ENCODE measurements at places on chromosomes 3 and 15. TPM values are rescaled to one million over a fixed set of nuclear protein-coding genes. Genes with fewer than 3 reads are reported as not detected.

DNA sequence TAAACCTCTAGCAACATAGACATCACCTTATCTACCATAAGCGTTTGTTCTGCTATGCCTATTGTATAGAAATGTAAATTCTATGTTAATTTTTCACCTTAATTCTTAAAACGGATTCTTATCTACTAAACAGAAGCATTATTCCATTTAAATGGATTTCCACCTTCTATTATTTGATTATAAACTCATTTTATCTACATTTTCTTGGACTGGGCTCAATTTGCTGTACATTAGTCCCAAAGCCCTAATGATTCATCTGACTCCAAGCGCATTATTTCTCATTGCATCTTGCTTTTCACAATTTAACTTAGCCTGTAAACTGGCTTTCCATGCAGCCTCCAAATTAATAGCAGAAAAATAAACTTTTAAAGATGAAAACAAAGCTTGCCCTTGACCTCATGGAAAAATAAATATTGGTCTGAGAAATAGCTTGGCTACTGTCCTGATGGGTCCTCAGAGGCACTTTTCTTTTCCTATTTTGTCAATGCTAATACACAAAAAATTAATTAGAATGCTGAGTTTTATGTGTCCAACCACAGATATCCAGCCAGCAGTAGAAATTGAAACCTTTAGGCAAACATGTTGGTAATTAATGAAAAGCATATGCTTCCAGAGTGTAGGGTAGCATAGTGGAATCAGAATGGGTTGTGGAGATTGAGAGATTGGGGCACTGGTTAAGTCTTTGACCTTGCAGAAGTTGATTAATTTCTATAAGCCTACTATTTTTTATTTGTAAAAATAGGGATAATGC lies 81.4 kb upstream of the CFAP20DC start:
- DNase-seq, result no peak

The TMEM266 gene
- not detected for total RNA-seq

DNA sequence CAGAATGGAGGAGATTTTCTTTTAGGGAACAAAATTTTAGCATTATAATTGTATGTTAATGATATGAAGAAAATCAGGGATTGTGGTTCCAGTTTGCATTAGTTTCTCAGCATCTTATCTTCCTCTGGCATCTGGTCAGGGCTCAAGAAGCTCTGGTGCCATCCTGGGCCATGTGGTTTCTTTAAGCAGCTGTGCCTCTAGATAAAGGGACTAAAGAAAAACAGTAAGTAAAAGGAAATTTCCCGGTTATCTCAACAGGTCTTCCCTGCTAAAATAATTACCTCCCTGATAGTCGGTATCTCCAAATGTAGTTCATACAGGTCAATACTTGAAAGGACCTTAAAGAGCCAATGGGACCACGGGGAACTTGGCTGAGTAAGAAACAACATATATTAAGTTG lies 375.1 kb upstream of the RBMS3 start:
- no peak for DNase-seq

DNA sequence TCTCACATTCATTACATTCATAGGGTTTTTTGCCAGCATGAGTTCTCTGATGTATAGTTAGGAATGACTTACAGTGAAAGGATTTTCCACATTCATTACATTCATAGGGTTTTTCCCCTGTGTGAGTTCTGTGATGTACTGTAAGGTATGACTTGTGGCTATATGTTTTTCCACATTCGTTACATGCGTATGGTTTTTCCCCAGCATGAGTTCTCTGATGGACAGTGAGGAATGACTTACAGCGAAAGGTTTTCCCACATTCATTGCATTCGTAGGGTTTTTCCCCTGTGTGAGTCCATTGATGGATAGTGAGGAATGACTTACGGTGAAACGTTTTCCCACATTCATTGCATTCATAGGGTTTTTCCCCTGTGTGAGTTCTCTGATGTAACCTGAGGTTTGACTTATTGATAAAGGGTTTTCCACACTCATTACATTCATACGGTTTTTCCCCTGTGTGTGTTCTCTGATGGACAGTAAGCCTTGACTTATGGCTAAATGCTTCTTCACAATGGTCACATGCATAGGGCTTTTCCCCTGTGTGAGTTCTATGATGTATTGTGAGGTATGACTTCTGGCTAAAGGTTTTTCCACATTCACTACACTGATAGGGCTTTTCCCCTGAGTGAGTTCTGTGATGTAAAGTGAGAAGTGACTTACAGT lies 47.4 kb downstream of the ZNF717 start:
- no peak for DNase-seq

- no peak for DNase-seq
Measured at GRCh38 chr15:32737304-32737703, 19.5 kb downstream of the GREM1 start.

The STRIT1 gene
- total RNA-seq, result not detected

- DNase-seq, result no peak
Measured at GRCh38 chr3:183883291-183884096, 1.2 kb downstream of the PARL start.

DNA sequence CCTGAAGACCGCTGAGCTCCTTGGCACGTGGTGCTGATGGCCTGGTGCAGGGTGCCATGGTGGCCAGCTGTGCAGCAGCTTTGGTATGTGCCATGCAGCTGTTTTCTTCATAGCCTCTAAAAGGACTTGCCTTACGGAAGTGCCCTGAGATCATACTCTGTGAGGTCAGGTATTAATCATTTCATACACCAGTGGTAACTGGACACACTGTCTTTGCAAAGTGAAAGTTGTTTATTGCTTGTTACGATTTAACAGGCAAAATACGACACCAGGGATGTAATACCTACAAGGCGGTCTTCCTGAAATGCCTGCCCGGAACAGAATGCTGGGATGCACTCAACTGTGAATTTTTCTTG lies 184.6 kb downstream of the ATP10A start:
- no peak for DNase-seq

The TARS3 gene
- total RNA-seq, result 42.6 TPM

DNA sequence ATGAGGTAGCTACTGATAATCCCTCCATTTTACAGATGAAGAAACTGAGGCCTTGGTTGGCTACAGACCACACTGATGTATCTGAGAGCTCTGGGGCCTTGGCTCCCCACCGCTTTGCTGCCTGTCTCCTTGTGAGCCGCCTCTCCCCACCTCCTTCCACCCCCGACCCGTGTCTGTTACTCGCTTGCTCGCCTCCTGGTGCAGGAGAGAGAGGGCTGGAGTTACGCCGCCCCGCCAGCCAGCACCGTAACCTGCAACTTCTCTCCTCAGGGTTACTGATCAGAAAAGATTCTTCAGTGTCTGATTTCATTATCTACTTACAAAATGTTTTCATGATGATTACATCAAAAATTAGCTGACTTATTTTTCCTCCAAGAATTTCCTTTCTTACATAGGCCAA lies 34.1 kb downstream of the TM2D3 start:
- DNase-seq, result no peak

DNA sequence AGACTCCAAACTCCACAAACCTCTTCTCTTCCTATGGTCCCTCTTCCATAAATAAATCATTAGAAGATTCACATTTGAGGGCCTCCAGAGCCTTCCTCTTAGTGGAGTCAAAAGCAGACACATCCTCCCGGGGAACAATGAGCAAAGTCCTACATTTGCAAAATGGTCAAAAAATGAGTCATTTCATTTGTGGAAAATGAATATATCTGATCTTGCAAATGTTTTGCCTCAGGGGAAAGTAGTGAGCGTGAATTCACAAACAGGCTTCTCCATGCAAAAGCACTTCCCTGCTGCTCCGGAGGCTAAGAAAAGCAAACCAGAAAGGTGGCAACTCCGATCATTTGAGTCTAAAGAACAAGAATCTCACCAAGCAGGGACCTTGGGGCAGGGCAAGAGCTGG lies 86.7 kb upstream of the IQSEC1 start:
- no peak for DNase-seq

- DNase-seq, result no peak
Measured at GRCh38 chr3:58025837-58026569, 17.8 kb downstream of the FLNB start.

The NT5DC2 gene
- total RNA-seq, result 2.3 TPM

The MUC4 gene
- total RNA-seq, result not detected

- DNase-seq, result no peak
Measured at GRCh38 chr3:48695393-48695753, 9.7 kb upstream of the NCKIPSD start.
